NCI-H146 (cell line): ENCODE measurements at places on chromosomes 12 and 14.

- DNase-seq: no peak
Observed at GRCh38 chr12:24820872-24821271, 128.0 kb downstream of the BCAT1 start.

- DNase-seq: no peak
Observed at GRCh38 chr12:53585448-53586125, 40.6 kb downstream of the ATF7 start.

- DNase-seq: no peak
Observed at GRCh38 chr12:128914908-128915563, 61.8 kb downstream of the GLT1D1 start.

DNA sequence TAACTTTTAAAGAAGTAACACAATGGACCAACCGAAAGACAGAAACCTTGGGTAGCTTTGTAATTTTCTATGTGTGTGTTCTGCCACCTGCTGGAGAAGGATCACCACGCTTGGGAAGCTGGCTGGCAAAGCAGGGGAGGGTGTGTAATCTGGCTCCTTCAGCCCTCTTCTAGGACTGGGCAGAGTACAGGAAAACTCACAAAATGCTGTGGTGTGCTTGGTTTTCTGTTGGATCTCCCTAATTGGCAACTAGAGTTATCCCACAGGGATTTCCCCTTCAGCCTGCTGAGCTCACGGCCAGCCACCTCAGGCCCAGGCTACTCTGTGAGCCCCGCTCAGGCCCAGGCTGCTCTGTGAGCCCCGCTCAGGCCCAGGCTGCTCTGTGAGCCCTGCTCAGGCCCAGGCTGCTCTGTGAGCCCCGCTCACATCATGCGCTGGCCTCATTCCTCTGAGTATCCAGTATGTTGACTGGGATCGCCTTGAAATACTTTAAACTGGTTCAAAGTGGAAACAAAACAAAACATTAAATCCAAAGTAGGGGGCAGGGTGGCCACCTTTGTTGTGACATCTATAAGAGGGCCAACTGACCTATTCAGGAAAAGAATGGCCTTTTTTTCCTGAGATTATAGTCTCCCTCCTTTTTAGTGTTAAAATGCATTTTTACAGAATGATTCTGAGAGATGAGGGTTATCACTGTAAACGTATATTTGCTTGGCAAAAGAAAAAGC, 52.0 kb upstream of the RNU6-8 start:
- DNase-seq: peak; percentile 29
